ENCODE measurements at places on chromosomes 1 and 21.

DNA sequence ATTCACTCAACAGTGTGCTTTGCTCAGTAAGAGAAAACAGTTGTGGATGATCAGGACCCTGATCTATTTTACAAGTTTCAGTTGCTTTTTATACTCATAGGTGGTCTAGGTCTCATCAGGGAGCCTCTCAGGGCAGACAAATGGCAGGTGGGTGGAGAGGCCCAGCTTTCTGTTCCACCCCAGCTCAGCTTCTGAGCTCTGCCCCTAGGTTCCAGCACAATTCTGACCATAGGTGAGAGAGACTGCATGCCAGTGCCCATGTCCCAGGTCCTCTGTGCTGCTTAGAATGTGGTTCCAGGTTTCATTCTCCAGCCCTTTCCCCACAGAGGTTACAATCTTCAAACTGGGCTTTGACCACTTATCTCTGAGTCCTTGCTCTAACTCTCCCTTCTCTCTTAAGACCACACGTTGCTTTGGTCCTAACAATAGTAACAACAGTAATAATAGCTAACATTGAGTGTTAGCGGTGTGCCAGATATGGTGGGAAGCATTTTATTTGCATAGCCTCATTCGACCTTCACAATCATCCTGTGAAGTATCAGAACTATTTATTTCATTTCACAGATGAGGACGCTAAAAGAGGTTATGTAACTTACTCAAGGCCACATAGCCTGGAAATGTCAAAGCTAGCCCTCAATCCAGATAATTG, 19.6 kb upstream of the DUSP10 start:
- DNase-seq, result no peak

- no peak for DNase-seq
Observed at GRCh38 chr1:155392898-155393411, 72.3 kb downstream of the RUSC1 start.

- no peak for DNase-seq
Observed at GRCh38 chr21:44957901-44958451, 18.1 kb downstream of the SLX9 start.

DNA sequence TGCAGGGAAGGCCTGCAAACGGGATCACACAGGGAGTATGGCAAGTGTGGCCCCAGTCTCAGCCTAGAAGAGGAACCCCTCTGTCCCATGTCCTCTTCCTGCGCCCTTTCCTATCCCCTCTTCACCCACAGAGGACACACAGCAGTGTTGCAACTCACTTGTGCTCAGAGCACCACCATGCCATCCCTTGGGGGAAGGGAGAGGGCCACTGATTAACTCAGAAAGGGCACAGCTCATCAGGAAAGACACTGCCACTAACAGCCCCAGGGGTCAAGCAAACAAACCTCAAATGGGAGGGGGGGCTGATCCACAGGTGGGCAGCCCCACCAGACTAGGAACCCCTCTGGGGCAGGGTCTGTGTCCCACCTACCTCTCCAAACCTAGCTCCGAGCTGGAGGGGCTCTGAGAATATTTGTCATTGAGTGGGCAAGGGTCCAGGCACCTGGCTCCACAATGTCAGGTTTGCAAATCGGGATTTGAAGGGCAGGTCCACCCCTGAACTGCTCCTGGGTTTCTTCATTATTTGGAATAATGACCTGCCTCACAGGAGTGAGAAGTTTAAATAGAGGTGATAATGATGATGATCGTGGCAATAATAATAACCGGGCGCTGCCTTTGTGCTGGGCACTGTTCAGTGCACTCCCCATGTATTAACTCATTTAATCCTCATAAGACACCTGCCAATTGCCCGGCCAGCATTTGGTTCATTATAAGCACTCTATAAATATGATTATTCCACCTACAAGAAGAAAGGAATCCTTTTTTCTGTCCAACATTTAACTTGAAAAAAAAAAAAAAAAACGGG, 1.0 kb downstream of the ALDH4A1 start:
- DNase-seq, result no peak

DNA sequence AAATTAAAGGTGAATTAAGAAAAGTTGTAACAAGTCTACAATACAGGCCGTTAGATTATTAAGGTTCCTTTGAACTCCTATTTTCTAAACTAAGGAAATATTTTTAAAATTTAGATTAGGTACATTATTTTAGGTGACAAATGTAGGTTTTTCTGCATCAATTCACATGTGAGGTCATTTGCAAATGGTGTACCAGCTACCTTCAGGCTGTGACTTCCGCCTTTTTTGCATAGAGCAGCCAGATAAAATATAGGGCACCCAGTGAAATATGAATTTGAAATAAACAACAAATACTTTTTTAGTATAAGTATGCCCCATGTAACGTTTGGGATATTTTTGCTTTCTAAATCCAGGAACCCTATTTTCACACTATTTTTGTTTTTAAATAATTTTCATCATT, 544.0 kb downstream of the LMO4 start:
- no peak for DNase-seq

DNA sequence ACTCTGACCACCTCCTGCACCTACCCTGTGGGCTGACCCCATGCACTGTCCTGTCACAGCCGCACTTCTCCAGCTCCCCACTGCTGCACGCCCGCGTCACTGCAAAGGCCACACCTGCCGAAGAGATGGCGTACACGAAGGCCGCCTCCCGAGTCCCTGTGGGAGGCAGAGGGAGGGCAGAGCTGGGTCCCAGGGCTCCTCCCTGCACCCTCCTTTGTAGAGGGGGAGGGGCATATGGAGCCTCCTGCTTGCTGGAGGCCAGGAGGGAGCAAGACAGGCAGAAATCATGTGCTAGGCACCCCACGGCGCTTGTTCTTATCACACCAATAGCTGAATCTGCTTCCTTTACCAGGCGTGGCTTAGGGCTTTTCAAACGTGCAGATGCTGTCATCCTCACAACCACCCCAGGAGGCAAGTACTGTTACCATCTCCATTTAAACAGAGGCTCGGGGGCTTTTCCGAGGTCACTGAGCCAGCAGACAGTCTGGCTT, 21.4 kb downstream of the WNT4 start:
- DNase-seq, result no peak

DNA sequence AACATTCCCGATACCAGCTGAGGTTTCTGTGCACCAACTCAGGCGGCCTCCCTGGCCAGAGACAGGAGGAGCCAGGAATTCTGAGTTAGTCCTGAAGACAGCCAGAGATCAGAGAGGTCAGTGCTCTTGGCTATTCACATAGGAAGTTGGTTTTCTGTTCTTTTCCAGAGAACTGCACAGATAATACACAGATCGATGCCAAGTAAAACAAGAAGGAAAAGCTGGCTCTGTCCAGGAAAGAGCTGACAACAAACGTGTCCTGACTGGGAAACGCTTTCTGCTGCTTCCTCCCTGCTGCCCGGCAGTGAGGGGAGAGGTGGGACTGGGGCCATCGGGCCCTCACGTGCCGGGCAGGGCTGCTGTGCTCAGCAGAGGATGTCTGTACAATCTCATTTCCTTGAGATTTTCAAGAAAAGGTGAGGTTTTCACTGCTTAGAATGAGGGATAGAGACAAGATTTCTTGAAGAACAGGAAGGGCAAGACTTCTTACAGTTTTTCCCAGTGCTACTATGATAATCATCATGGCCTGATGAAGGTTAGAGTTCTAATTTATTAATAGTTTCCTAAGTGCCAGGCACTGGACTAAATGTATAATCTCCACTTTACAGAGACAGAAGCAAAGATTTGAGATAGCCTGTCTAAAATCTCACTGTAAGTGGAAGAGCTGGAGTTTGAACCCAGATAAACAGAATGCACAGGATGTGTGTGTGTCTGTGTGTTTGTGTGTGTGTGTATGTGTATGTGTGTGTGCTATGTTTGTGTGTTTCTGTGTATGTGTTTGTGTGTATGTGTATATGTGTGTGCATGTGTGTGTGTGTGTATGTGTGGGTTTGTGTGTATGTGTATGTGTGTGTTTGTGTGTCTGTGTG, 211.0 kb upstream of the RAB4A start:
- DNase-seq, result no peak

- DNase-seq, result no peak
Observed at GRCh38 chr1:36510418-36510817, 27.7 kb upstream of the CSF3R start.

DNA sequence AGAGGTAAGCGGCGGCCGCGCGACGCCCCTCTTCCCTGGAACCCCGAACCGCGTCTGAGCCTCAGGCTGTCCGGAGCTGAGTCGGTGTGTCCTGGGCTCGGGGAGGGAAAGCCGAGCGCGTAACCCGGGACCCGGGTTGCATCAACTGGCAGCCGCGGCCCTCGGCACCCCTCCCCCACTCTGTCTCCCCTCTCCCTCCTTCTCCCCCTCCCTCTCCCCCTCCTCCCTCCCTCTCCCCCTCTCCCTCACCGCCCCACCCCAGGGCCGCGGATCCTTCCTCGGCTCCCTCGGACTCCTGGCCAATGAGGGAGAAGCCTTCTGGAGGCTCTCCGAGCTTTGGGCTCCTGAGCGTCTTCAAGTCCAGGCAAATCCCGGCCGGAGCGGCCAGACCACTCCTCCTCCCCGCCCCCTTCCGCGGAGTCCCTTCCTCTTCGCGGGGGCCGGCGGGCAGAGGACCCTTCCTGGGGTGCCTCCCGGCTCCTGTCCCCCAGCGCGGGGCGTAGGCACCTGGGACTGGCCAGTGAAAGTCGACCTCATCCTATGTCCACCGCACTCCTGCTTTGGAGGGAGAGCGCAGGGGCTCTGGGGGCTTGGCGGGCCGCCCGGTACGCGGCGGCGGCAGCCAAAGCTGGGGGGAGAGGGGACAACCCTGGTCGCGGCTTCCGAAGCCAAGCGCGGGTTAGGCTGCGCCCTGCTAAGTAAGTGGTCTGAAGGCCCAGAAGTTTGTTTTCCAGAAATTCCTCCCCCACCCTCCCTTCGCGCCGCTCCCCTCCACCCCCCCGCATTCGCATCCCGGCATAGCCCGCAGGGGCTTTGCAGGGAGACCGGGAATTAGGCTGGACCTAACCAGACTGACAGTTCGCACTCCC, 850 bp downstream of the SESN2 start:
- DNase-seq, result no peak

DNA sequence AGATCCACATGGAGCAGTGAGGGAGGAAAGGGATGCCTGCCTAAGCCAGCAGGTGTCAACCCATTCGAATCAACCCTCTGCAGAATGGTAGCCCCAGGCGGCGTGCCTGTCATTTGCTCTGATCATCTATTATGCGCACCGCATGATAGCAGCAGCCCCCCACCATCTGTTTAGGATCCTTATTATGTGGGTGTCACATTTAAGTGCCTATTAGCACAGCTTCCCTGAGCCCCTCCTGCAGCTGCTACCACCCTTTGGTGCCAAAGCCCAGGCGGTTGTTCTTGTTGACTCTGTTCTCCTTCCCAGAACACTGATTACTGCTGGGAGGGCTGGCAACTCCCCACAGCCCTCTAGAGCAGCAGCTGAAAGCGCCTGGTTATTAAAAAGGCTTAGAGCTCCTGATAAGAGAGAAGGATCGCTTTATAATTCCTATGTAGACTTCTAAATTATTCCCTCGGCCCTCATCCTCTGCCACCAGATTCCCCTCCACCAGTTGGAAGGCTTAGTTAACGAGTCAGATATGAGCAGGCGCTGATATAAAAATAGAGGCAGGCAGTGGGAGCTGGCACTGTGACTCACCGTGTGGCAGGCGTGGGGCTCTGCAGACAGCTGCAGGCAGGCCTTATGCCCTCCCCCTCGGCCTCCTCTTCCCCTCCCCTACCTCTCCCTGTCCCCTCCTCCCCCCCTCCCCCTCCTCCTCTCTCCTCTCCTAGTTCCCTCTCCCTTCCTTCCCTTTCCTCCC, 23.0 kb downstream of the ACTA1 start:
- DNase-seq, result no peak

- no peak for DNase-seq
Observed at GRCh38 chr1:62109124-62109523, 85.5 kb upstream of the L1TD1 start.

GRCh38 chr1:24318615-24319311, 394 bp upstream of the GRHL3 start:
- no peak for DNase-seq

- DNase-seq, result no peak
Observed at GRCh38 chr1:36247538-36247937, 23.3 kb downstream of the THRAP3 start.

DNA sequence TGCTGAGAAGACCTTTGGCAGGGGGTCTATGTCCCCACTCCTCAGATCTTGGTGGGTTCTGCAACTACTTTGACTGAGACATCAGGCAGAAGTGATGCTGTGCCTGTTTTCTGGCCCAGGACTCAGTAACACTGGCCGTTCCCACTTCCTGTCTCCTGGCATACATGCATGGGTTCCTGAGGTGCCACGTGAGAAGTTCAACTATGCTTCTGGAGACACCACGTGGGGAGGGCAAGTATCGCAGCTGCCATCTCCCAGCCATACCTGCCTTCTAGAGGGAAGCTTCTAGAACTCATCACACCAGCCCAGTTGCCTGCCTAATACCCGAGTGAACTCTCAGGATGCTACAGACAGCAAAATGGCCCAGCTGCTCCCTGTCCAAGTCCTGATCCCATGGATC, 65.8 kb downstream of the TRABD2B start:
- DNase-seq, result no peak

GRCh38 chr21:41928621-41929220, 25.1 kb downstream of the C2CD2 start:
- no peak for DNase-seq
